ENCODE measurements at places on chromosomes 11 and 22.

- no peak for DNase-seq
Observed at GRCh38 chr22:38781033-38781432, 12.9 kb downstream of the DNAL4 start.

- peak; percentile 58 for DNase-seq
Observed at GRCh38 chr11:114148013-114148382, 88.5 kb downstream of the ZBTB16 start.

- peak; percentile 84 for DNase-seq
Observed at GRCh38 chr11:120316880-120317688, 8.0 kb upstream of the TLCD5 start.

- no peak for DNase-seq
Observed at GRCh38 chr22:28715611-28716010, 26.0 kb downstream of the CHEK2 start.

GRCh38 chr11:115132436-115133228, 371.6 kb downstream of the CADM1 start:
- DNase-seq, result peak; percentile 12

DNA sequence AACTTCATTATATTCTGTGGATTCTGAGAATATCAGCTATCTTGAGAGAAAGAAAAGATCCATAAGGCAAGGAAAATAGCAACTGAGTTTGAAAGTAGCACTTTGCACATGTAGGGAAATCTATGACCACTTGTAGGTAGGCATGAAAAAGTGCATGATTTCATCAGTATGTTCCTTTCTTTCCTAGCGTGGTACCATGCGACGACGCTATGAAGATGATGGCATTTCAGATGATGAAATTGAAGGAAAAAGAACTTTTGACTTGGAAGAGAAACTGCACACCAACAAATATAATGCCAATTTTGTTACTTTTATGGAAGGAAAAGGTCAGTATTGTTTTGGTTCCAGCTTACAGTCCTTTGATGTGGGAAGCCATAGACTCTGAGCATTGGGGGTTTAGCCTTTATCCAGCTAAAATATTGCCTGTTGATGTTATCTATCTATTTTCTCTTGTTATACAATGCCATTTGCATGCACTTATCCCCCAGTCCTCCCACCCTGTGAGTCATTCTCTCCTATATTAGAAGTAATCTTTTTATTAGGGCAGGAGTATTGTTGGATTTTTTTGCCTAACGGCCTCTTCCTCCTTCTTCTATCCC, 60.9 kb downstream of the KDM2A start:
- no peak for DNase-seq

DNA sequence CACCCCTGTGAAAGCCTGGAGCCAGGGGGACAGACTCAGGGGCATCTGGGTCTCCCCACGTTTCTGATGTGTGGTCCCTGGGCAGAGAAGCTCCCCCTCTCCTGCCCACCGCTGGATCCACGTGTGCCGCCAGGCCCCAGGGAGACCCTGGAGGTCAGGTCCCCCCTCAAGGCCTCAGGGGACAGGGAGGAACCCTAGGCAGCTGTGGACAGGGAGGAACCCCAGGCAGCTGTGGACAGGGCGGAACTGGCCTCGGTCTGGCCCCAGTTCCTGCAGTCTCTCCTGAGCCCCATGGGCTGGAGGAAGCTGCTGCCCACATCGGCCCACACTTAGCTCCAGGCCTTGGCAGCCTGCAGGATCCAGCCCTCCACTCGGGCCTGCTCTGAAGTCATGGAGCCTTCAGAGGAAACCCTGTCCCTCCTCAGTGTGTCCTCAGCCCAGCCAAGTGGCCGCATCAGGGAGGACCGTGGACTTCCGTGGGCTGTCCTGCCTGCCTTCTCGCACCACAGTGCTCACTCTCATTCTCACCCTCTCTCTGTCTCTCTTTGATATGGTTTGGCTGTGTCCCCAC, 127.7 kb downstream of the BRD1 start:
- DNase-seq, result no peak

GRCh38 chr11:100780470-100780869, 93.4 kb downstream of the ARHGAP42 start:
- no peak for DNase-seq

- DNase-seq, result no peak
Observed at GRCh38 chr22:48899523-48900326, 927.9 kb downstream of the BRD1 start.

GRCh38 chr11:71221201-71221600, 31.2 kb downstream of the SHANK2 start:
- DNase-seq, result no peak

GRCh38 chr11:111632516-111633220, 30.4 kb downstream of the SIK2 start:
- no peak for DNase-seq

GRCh38 chr11:33089776-33090175, 50.4 kb downstream of the TCP11L1 start:
- no peak for DNase-seq

DNA sequence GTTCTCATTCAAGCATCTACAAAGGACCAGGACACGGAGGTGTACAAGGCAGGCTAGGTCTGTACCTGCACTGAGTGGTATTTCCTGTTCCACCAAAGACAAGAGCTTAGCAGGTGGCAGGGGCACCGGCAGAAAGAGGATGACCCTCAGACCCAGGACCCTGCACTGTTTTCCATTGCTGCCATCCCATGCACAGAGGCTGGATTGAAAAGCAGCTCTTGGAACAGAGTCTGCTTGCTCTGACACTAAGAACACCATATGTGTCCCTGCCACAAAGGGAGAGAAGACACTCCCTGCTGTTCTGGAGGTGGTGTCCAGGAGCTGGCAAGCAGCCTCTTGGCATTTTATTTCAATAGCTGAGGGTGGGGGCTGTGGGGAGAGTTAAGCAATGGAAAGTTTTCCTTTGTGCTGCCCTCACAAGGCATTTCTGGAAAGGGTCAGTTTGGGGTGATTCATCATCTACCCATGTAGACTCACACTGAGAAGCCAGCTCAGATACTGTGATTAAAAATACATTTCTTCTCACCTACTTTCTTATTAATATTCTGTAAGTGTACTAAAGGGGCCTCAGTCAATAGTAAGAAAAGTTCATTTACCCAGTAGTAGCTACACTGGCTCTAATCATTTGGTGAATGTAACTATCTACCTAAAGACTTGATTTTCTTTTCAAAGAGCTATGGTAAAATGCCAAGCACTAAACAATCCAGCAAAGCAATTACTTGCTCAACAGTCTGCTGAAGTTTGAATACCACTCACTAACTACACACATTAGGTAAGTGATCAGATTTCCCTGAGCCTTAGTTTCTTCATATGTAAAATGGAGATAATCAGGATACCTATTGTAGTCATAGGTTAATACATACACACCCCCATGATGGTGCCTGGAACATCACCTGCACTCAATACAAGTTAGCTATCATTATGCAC, 55.2 kb downstream of the SLC1A2 start:
- DNase-seq, result no peak

GRCh38 chr11:107707215-107707671, 4.6 kb downstream of the SLN start:
- no peak for DNase-seq

DNA sequence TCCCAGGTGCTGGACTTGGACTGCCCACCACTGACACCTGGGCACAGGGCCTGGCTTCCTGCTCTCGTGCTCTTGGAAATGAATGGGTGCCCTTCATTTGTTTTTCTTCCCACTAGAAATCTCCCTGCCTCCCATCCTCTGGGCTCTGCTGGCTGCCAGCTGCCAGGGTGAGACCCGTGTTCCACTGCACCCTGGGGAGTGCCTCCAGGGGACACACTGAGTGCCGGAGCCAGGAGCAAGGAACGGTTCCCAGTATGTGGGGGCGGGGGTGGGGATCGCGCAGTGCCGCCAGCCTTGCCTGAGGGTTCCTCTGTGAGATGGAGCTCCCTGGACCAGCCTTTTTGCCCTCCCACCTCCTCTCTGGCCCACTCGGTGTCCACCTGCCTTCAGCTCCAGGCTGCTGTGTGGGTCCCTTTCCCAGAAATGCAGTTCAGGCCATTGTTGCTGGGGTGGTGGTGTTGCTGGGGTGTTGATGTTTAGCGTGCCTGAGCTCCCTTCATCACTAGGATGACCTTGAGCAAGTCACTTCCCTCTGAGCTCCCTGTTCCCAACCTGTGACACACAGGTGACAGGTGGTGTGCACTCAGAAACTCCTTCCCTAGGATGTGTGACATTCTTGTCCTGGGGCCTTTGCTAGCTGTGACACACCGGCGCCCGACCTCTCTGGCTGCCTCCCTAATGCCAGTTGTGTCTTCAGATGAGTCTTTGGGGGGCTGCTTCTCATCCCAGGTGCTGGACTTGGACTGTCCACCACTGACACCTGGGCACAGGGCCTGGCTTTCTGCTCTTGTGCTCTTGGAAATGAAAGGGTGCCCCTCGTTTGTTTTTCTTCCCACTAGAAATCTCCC, 72.1 kb downstream of the MED15 start:
- no peak for DNase-seq

DNA sequence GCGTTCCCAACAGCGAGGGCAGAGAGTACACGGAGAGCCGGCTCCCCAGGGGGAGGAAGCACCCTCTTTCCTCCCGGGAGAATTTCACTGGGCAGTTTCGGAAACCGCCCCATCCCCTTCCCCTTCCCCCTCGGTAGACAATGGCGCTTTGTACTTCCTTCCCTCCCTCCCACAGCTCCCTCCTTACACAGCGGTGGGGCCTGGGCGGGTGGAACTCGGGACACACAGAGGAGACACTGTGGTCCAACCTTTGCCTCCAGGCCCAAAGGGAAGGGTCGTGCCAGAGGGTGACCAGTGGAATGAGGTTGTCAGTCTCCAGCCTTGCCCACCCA, 4.3 kb downstream of the SMTN start:
- no peak for DNase-seq

DNA sequence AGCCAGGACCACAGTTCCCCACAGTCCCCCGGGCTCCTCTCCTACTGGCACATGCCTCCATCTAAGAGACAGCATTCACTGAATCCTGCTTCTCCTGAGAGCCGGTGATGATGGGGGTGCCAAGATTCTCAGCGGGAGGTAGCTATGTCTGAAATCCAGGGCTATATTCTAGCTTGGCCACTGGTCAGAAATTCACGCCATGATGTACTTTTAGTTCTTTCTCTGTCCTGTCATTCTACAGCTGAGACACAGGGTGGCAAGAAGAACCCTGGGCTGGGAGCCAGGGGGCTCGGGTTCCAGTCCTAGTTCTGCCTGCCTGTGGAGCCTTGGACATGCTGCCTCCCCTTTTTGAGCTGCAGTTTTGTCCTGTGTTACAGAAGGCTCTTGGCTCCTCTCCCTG, 59.2 kb upstream of the PHOX2A start:
- DNase-seq, result no peak

GRCh38 chr22:23673826-23674690, 16.8 kb upstream of the RGL4 start:
- peak; percentile 36 for DNase-seq

- no peak for DNase-seq
Observed at GRCh38 chr11:72927380-72927779, 113.2 kb downstream of the ATG16L2 start.

GRCh38 chr11:2131371-2132236, 7.6 kb downstream of the IGF2 start:
- no peak for DNase-seq

GRCh38 chr22:36243986-36244385, 4.7 kb upstream of the APOL2 start:
- no peak for DNase-seq

GRCh38 chr22:20022978-20023613, 2.2 kb downstream of the TANGO2 start:
- no peak for DNase-seq

- no peak for DNase-seq
Observed at GRCh38 chr11:2781408-2782274, 81.8 kb upstream of the KCNQ1OT1 start.

GRCh38 chr11:43547430-43547831, 133.1 kb upstream of the HSD17B12 start:
- no peak for DNase-seq

DNA sequence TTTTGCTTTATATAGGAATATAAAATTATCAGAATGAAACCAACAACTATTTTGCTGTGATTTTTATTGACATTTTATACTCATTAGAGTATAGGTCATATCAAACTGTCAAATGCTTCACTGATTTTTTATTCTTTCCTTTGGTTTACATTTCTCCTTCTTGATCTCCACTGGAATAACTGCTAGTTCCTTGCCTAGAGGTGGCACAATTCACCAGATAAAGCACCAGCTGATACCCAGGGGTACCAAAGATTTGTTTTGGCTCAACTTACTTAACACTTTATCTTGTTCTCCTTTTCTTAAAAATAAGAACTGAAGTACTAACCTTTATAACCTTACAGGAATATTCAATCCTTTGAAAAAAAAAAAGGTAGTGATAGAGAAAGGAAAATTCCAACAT, 725.1 kb upstream of the CHORDC1 start:
- DNase-seq, result no peak

DNA sequence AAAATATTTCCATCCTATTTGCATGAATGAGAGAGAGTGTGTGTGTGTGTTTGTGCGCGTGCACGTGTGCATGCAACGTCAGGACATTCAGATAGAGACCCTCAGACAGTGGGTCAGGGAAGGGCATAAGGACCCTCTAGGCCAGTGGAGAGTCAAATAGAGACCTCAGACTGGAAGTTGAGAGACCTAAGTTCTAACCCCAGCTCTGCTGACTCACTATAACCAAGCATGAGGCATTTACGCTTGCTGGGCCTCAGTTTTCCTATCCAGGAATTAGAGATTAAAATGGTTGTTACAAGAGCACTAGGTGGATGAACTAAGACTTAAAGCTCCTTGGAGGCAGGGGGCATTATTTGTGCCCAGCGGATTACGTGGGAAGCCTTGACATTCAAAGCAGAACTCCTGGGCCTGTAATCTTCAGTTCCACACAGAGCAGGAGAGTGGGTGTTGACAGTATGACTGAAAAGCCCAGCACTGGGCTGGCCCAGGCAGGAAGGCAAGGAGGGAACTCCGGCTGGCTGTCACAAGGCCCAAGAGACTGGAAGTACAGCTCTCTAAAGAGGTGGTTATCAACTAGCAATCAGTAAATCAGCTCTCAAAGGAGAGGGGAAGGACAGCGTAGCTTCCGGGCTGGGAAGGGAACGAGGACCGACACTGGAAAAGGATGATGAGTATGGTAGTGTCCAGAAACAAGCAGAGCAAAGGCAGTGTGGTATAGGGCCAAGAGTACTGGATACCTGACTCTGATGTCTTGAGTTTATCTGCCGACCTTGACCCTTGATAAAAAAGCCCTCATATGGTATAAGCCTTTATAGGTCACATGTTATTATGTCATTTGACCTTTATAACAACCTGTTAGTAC, 9.2 kb downstream of the RHOG start:
- no peak for DNase-seq

DNA sequence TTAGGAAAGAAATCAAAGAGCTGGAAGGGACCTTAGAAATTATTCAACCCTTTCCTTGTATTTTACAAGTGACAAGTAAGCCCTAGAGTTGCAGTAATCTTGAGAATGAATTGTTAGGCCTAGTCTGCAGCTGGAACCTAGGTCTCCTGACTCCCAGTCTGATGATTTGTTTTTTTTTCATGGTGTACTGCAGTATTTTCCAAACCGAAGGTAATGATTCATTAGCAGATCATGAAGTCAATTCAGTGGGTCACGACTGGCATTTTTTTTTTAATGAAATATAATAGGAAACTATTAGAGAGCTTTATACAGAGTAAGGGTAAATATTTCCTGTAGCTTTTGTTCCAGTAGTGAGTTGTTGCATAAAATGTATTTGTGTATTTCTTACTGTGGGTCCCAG, 42.8 kb downstream of the EXT2 start:
- no peak for DNase-seq
